Left kidney (tissue), 8 donors: ENCODE measurements at places on chromosomes 3 and 15.

DNA sequence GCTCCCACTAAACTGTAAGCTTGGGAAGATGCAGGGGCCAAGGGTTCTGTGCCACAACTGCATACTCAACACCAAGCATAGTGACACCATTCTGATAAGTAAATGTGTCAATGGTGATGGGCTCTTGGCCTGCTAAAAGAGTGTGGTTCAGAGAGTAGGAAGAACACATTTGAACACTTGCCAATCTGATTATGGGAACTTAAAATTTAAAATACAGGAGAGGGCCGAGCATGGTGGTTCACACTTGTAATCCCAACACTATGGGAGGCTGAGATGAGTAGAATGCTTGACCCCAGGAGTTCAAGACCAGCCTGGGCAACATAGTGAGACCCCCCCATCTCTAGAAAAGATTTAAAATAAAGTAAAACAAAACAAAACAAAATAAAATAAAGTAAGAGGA is 34.1 kb downstream of the PTPN9 start:
- no peak for DNase-seq

DNA sequence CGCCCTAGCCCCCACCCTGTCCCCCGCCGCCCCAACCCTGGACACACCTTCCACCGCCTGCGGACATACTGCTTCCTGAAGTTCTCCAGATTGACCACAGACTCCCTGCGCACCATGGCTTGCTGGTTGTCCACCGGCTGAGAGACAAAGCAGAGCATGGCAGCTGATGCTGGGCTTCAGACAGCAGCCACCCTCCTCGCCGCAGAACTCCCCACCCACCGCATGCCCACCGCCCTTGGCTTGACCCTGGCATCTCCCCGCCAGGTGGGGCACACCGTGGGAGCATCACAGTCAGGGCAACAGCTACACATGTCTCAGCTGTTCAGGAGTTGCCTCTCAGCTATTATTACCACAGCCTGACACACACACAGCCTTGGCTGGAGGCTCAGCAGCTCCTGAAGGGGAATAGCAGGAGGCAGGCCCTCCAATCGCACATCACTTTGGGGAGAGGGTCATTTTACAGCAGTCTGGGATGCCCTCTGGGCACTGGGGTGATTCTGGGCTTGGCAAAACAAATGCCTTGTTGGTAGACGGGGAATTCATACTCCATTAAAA is 78.4 kb upstream of the HERC1 start:
- no peak for DNase-seq

- DNase-seq, result no peak
Measured at GRCh38 chr15:68749365-68749764, 71.3 kb downstream of the ANP32A start.

- DNase-seq, result no peak
Measured at GRCh38 chr15:72732086-72732485, 46.1 kb downstream of the BBS4 start.

DNA sequence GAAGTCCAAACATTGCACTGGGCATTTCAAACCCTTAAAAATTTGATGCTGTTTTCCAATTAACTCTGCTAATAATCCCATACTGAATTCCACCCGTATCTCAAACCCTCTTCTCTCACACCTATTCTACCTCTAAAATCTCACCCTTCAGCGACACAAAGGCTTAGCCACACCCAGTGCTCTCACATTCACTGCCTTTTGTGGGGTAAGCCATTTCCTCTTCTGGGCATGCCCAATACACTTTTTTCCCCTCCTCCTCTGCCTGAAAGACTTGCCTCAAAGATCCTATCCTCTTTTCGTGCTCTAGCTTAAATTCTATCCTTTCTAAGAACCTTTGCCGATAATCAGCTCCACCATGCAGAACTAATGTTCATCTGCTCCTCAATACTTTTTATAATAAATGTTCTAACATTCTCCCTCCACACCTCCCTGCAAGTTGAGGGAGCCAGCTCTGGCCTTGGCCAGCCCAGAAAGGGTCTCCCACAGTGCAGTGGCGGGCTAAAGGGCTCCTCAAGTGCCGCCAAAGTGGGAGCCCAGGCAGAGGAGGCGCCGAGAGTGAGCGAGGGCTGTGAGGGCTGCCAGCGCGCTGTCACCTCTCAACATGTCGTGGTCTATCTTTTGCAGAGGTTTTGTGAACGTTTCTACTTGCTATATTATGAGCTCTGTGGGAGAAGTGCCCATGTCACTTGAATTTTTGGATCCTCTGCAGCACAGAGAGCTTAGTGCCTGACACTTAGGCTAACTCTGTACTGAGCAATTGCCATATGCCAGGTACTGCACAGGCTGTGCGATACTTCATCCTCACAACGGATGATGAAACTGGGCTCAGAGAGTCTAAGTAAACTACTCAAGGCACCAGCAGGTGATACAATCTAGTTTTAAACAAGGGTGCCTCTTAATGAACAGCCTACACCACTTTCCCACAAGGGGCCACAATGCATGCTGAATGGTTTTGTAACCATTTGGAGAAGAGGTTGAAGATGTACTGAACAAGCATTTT is 53.6 kb upstream of the BCL6 start:
- no peak for DNase-seq

DNA sequence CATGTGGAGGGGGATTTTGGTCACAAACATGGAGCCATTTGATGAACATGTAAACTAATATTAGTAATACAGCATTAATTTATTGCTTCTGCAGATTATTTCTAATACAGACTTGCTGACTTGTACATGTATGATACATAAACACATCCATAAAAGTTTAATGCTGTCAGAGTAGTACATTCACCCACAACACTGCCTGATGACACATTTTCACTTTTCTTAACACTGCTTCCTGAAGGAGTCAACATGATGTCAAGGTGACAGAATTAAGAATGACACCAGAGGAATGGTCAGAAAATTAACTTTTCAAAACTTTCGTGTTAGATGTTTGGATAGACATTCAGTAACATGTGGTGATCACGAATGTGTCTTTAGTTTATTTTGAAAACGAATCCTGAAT is 199.4 kb downstream of the SATB1 start:
- DNase-seq, result no peak

- DNase-seq, result no peak
Measured at GRCh38 chr3:168427835-168428475, 332.2 kb upstream of the GOLIM4 start.

GRCh38 chr3:89851974-89852621 is 744.7 kb downstream of the EPHA3 start:
- DNase-seq, result peak; percentile 78

- DNase-seq, result no peak
Measured at GRCh38 chr15:100900136-100900794, 18.9 kb upstream of the LRRK1 start.

DNA sequence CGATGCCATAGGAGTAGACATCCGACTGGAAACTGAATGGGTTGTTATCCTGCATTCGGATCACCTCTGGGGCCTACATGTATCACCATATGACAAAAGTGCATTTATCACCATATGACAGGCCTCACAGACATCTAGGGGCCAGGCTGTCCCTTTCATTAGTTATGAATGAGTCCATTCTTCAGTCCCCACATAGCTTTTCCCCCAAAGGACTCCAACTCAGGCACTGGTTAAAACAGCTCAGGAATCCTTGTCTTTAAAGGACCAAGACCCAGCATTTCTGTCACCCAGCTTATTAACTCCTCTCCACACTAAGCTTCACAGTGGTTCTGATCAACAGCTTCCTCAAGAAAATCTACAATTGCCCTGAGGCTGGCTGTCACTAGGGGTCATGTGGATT is 28.3 kb downstream of the MKRN2 start:
- no peak for DNase-seq

DNA sequence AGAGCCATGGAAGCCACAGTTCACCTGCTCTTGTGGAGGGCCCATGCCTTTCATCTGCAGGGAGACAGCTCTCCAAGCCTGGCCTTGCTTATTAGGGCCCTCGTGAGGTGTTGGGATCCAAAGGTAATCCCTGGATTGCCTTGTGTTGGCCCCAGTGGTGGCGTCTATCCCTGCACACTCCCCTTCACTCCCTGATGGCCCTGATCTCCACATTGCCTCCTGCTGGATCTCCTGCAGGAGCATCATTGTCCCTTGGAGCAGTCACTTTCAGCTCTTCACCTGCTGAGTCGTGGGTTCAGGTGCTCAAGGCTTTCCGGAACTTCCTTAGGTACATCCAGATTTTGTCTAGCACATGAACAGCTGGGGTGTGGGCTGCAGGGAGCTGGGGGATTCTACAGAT is 7.0 kb downstream of the PPCDC start:
- DNase-seq, result no peak

- DNase-seq, result no peak
Measured at GRCh38 chr15:78207641-78208340, 26.6 kb downstream of the ACSBG1 start.

DNA sequence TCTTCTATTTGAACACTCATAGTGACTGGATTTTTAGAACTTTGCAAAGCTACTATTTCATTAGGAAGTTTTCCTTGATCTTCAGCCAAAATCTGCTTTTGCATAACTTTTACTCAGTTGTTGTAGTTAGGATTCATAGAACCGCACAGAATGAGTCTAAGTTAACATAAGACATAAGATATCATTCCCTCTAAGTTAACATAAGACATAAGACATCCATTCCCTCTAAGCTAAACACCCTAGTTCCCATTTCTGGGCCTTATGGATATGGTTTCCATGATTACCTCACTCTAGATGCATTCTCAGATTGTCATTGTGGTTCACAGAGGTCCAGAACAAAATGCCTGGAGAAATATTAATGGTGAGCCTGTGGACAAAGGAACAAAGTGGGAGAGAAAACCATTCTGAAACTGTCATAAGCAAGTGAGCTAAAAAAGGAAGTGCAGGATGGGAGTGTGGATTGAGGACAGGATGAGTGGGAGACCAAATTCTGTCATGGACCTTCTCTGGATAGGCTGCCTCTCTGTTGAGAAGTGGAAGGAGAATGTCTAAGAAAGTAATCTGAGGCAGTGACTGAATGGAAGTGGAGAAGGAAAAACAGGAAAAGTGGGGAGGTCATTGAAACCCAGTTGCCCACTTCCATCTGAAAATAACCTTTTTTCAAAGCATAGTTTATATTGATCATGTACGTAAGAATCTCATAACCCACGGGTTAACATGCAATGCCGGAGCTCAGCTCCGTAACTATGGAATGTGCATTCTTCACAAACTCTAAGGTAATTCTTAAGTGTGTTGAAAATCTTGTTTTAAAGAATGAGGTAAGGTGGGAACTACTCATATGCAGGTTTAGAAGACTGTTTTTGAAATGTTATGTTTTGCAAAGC is 37.4 kb upstream of the SECISBP2L start:
- DNase-seq, result no peak

- no peak for DNase-seq
Measured at GRCh38 chr3:196406811-196407470, 25.3 kb downstream of the UBXN7 start.
